Stimulated activated CD8-positive, alpha-beta memory T cell treated with anti-CD3 and anti-CD28 coated beads, Interleukin-2, amount 100 ng/mL, for 1 hour (primary cell): ENCODE measurements at places on chromosomes 11 and 22.

DNA sequence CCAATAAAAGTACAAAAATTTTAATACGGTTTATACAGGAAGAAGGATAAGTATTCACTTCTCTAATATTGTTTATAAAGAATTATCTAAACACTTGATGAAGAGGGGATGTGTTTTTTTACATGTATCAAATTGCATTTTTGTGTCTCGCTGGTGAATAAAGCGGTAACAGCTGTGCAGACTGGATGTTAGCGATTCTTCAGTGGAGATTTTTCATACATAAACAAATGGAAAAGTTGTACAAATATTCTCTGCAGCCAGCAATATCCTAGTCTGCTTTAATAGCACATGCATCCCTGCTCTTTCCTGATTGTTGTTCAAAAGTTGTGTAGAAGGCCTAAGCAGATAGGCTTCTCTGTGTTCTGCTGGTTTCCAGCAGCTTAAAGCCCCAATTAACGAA is 369.3 kb downstream of the SOX6 start:
- DNase-seq: no peak

- no peak for DNase-seq
These were observed 2.1 kb upstream of the CLCF1 start for GRCh38 chr11:67375320-67376055.

DNA sequence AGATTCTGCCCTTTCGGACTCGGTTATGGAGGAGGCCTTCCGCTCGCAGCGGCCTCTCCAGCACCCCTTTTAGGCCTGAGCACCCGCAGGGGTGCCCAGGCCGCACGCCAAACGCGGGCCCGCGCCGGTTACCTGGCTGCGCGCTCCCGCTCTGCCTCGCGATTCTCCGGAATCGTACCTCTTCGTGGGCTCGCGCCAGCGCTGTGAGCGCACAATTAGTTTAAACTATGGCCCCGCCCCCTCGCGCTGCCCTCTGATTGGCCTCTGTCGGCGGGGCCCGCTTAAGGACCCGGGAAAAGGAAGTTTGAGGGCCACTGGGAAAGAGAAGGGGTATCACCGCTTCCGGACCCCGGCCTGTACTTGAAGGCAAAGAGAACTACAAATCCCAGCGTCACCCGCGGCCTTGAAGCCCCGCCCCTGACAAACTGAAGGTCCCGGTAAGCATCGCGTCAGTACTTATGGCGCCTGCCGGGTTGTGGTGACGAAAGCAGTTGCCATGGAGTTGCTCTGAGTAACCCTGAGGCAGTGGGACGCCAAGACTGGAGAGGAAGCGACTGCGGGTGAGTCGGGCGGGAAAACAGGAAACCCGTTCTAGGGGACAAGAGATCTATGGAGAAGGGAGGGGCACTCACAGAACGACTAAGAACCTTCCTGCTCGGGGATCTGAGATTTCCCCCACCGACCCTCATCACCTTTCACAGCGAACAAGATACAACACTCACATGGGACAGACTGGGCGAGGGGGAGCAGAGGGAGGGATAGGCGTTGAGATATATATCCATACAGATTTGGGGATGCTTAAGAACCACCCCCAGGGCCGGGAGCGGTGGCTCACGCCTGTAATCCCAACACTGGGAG is at the start of the genes LRRC51 and NUMA1:
Gene LRRC51, plus strand, starts transcription at position 525 of the 858 bp plus-strand sequence. CDS start 8,234 bp downstream, outside the sequence.
Gene NUMA1, minus strand, starts transcription at position 217 of the 858 bp plus-strand sequence. CDS start 44,599 bp downstream, outside the sequence.
- DNase-seq: peak; percentile 97

DNA sequence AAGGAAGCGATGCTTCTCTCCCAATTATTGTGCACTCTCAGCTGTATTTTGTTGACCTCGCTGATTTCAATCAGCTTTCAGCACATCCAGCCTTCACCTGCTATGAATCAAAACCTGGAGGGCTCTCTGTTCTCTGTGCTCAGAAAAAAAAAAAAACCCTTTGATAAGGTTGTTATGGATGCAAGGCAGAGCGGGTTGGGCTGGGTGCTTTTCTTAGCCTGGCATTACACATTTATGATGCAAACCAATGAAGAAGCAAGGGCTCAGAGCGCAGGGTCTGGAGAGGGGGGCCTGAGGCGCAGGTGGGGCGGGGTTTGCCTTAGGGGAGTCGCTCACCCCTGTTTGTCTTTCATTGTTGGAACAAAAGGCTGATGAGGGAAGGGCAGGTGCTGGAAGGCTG is 86.0 kb upstream of the CADM1 start:
- DNase-seq: no peak

GRCh38 chr11:65975771-65976170 is 14.2 kb downstream of the SART1 start:
- DNase-seq: no peak

DNA sequence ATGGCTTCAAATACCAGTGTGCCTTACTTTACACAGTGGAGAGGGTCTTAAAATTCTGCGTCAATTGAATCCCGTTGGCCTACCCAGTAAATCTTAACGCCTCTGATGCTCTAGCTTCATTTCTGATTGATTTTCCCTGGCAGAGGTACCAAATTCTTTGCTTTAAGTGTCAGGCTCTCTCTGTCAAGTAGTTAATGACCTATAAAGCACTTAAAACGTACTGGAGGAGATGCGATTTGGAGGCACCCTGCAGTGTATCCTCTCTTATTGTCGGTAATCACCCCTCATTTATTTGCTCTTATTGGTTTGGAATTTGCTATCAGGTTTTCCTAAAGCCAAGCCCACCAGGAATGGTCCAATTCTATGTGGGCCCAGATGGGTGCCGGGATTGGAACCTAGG is 59.2 kb downstream of the NFAM1 start:
- DNase-seq: no peak

DNA sequence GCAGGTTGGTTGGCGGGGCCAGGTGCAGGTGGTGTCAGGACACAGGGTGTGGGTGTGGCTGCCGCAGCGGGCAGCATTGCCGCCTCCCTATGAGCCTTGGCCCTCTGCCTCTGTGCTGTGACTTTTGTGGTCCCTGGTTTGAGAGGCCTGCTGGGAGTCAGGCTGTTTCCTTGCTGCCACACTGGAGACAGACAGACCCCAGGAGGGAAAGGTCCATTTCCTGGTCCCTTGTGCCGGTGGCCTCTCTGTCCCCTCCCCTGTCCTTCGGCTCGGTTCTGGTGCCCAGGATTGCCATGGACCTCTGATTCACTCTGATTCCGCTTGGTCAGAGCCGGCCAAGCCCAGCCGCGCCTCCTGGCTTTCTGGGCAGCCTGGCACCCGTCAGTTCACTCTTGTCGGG is 196.9 kb downstream of the TBC1D22A start:
- DNase-seq: no peak

GRCh38 chr11:90476442-90477007 is 253.7 kb upstream of the CHORDC1 start:
- DNase-seq: no peak

DNA sequence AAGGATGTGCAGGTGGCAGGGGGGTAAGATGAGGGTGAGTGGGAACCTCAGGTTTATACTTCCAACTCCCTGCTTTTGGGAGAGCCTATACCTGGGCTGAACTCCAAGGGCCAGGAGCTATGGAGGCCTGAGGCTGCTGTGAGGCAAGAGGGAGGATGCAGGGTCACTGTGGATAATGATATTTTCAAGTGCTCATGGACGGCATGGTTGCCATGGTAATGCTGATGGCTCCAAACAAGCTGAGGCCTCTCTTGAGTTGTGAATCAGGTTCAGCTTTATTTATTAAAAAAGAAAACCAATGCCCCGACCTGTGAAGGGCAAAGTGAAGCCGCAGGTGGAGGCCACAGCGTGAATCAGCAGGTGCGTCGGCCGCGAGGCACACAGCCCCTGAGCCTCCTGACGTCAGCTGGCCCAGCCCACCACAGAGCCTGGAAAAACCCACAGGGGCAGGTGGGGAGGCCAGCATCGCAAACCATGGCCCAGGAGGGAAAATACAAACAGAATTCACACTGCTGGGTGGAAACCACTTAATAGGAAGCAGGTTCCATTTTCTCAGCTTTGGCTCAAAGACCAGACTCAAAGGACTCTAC is 17.4 kb upstream of the CREB3L1 start:
- no peak for DNase-seq

DNA sequence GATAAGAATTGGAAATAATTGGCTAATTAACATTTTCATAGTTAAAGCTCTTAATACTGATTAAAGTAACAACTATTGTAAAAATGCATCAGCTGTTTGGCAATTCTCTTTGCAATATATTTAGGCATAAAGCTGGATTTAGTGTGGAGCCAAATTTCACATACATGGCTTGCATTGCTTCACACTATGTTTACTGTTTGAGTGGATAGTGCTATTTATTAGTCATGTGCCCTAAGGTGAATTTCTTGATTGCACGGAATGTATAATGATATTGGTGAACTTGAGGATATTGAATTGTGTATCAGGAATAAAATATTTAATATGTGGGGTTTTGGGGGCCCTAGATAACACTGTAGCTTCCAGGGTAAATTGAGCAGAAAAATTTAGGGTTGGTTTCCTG is 100.9 kb downstream of the AASDHPPT start:
- DNase-seq: no peak

GRCh38 chr22:50296658-50297490 is 10.6 kb downstream of the PLXNB2 start:
- DNase-seq: no peak

DNA sequence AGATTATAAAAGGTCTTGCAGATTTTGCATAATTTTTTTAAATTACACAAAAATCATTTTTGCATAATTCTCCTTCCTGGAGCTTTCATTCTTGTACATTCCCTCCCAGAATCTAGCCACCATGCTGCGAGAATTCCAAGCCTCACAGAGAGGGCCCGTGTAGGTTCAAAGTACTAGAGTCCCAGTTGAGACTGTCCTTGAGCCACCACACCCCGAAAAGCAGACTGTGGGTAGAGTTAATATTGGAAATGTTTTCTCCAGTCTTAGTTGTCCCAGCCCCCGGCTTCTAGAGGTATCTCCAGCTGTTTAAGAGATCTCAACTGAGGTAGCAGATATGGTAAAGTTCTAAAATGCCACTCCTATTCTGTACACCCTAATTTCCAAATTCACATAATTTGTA is 407.3 kb upstream of the ANO3 start:
- no peak for DNase-seq

DNA sequence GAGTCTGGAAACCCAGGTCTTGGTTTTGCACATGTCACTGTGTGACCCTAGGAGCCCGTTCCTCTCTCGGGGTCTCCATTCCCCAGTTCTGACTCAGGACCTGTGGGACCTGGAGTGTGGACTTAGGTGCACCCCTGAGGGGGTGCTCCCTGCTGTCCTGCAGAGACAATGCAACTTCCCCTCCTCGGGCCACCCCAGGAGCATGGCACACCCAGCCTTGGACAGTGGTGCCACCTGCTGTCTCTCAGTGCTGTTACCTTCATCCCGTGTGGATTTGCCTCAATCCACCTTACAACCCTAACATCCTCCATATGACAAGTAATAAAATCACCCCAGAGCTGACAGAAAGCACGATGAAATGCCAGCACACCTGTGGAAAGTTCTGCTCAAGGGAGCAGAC is 27.5 kb upstream of the CRYBB3 start:
- DNase-seq: no peak

DNA sequence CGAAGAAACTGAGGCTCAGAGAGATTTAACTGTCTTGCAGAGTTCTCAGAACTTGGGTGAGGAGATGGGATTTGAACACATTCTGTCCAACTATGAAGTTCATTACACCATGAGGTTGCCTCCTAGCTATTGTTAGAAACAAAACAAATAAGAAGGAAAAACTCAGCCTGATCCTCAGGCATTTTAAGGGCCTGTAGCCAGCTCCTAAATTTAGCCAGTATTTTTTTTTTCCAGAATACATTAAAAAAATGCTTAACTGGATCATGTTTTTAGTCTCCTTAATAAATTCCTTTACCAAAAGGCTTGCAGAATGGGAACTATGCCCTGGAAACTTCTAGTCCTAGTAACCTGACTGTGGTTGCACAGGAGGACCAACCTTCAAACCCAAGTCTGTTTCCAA is 212.0 kb downstream of the CSNK2A3 start:
- DNase-seq: no peak

DNA sequence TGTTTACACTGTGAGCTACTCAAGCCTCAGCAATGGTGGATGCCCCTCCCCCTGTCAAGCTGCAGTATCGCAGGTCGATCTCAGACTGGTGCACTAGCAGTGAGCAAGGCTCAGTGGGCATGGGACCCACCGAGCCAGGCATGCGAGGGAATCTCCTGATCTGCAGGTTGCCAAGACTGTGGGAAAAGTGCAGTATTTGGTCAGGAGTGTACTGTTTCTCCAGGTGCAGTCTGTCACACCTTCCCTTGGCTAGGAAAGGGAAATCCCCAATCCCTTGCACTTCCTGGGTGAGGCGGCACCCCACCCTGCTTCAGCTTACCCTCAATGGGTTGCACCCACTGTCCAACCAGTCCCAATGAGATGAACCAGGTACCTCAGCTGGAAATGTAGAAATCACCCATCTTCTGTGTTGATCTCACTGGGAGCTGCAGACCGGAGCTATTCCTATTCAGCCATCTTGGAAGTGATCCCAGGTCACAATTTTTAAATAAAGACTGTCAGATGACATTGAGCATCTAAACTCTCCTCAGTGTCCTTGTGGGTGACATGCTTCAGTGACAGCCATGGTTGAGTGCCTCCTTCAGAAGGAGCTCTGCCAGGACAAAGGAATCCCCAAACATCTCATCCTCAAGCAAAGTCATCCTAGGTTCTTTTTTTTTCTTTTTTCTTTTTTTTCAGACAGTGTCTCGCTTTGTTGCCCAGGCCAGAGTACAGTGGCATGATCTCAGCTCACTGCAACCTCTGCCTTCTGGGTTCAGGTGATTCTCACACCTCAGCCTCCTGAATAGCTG is 10.8 kb downstream of the SLC22A24 start:
- DNase-seq: no peak

GRCh38 chr11:46505741-46506482 is 87.9 kb downstream of the AMBRA1 start:
- no peak for DNase-seq

DNA sequence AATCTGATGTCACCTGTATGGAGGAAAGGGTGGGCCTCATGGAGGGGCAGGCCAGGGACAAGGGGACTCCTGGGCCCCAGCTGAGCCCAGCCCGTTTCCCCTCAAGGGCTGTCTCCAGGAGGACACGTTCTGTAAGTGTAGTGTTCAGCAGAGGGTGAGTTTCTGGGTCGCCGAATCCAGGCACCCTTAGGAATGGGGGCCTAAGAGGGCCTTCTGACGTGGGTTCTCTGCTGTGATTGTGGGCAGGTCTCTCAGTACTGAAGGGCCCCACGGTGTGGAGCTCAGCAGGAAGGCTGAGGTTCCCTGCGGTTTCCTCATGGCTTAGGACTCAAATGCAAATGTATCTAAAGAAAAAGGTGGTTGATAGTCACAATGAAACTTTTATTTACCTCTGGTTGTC is 6.5 kb downstream of the PTDSS2 start:
- no peak for DNase-seq

GRCh38 chr11:84558085-84558905 is 1068.8 kb downstream of the DLG2 start:
- no peak for DNase-seq
